GM23248 (cell line): ENCODE measurements at places on chromosomes 3 and 15. TPM values are rescaled to one million over a fixed set of nuclear protein-coding genes. Genes with fewer than 3 reads are reported as not detected.

GRCh38 chr3:110291886-110292501 lies 779.6 kb upstream of the NECTIN3 start:
- no peak for DNase-seq
- H3K27ac ChIP-seq, result no peak overlapping the region
- no peaks in the 10 kb centered on the region for H3K27me3 ChIP-seq

GRCh38 chr3:172224560-172225214 lies 185.3 kb downstream of the FNDC3B start:
- no peak overlapping the region for H3K27ac ChIP-seq
- H3K27me3 ChIP-seq, result no peaks in the 10 kb centered on the region
- peaks cover 37% of the 10 kb centered on the region for H3K4me1 ChIP-seq

- H3K4me1 ChIP-seq, result peaks cover 4% of the 10 kb centered on the region
- no peaks in the 10 kb centered on the region for H3K27me3 ChIP-seq
- no peaks in the 10 kb centered on the region for H3K36me3 ChIP-seq
- no peak overlapping the region for H3K27ac ChIP-seq
These were observed 28.7 kb downstream of the GLCE start for GRCh38 chr15:69189157-69189556.

DNA sequence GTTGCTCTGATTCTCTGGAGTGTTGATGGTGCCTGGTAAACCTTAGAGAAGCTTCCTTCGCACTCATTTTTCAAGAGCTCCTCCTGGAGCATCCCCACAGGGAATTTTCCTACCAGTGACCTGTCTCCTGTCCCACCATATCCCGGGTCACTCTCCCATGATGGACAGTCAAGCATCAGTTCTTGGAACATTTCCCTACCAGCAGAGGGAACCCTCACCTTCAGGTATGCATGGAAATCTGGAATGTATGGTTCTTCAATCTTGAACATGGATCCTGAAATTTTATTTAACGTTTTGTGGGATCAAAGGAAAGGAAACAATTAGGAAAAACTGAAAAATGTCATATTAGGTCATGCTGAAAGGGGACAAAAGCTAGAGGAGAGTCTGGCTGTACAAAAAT lies 153.8 kb downstream of the SPATA16 start:
- no peaks in the 10 kb centered on the region for H3K36me3 ChIP-seq
- no peaks in the 10 kb centered on the region for H3K4me1 ChIP-seq
- H3K27me3 ChIP-seq, result no peaks in the 10 kb centered on the region
- no peak for DNase-seq
- no peak overlapping the region for H3K4me3 ChIP-seq

- H3K27me3 ChIP-seq, result no peaks in the 10 kb centered on the region
- no peak overlapping the region for H3K4me3 ChIP-seq
- H3K4me1 ChIP-seq, result peaks cover 28% of the 10 kb centered on the region
These were observed 71.2 kb upstream of the POMGNT2 start for GRCh38 chr3:43177085-43177484.

GRCh38 chr3:56200251-56200650 lies 268.0 kb downstream of the ERC2 start:
- no peaks in the 10 kb centered on the region for H3K4me1 ChIP-seq
- no peaks in the 10 kb centered on the region for H3K36me3 ChIP-seq
- H3K4me3 ChIP-seq, result no peak overlapping the region
- no peaks in the 10 kb centered on the region for H3K27me3 ChIP-seq
- H3K27ac ChIP-seq, result no peak overlapping the region

DNA sequence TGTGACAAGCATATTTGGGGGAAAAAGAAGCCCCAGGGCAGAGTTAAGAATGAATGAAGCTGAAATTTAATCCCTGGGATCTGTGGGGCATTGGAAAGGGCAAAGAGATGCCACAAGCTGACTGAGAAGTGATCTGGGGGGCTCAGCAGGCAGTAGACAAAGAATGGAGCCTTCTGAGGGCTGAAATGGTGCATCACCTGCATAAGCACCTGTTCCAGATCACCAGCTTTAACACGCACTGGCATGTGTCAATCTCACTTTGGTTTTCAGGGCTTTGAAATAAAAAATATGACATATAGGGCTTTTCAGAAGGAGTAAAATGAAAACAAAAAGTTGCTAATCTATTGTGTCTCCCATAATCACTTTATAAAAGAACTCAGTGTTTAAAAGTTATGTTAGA lies 210.8 kb upstream of the ARHGEF26 start:
- H3K27ac ChIP-seq, result no peak overlapping the region
- H3K4me1 ChIP-seq, result no peaks in the 10 kb centered on the region
- no peaks in the 10 kb centered on the region for H3K36me3 ChIP-seq
- H3K27me3 ChIP-seq, result no peaks in the 10 kb centered on the region; the same call in 1 of the 2 replicates
- no peak overlapping the region for H3K4me3 ChIP-seq
- no peak for DNase-seq

DNA sequence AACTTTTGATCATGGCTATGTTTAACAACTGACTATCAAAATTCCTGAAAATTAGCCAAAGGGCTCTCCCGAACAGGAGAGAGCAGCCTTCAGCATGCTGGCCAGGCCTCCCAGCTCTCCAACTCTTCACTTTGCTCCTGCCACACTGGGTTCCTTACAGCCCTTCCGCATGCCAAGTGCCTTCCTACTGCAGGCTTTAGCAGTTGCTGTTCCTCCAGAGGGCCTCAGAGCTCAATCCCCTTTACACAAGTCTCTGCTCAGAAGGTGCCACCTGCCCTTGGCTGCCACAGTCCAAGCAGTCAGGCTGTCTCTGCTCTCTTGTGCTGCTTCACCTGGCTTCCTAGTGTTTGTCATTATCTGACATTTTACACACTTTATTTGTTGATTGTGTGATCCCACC lies 553.1 kb upstream of the PPP2R3A start:
- no peaks in the 10 kb centered on the region for H3K4me1 ChIP-seq
- no peaks in the 10 kb centered on the region for H3K36me3 ChIP-seq
- H3K27ac ChIP-seq, result no peak overlapping the region
- H3K27me3 ChIP-seq, result no peaks in the 10 kb centered on the region
- H3K4me3 ChIP-seq, result no peak overlapping the region

FES gene
- 3.5 and 7.5 TPM in 2 replicates for total RNA-seq

IL17RE gene
- total RNA-seq, result 0.51 and 5.5 TPM in 2 replicates
